ENCODE measurements at places on chromosomes 3 and 15.

GRCh38 chr3:61857297-61857696, 295.9 kb downstream of the PTPRG start:
- DNase-seq: no peak

DNA sequence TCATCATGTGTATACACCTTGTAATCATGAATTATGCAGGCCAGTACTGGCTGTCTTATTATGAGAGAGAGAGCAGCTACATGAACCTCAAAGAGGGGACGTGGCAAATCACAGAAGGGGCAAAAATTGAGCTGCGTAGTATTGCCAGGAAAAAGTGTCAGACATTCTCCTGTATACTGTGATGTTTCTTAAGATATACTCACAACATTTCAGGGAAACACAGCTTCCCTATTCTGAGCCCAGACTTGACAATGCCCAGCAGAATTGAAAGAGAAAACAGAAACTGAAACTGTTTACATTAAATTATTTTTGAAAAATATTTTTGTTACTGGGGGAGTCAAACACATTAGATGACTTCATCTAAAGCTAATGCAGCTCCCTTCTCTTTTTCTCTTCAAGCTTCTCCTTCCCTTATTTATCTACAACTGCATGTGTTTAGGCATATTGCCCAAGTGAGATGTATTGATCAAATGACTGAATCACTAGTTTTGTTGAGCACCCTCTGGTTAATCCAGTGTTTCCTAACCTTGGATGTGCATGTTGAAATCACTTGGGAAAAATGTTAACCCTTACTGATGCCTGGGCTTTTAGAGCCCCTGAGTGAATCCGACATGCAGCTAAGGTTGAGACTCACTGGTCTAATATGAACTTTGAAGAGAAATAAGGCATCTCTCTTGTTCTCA, 39.5 kb downstream of the CADPS start:
- no peak for DNase-seq

- DNase-seq: no peak
Observed at GRCh38 chr3:178300441-178300959, 235.7 kb upstream of the KCNMB2 start.

DNA sequence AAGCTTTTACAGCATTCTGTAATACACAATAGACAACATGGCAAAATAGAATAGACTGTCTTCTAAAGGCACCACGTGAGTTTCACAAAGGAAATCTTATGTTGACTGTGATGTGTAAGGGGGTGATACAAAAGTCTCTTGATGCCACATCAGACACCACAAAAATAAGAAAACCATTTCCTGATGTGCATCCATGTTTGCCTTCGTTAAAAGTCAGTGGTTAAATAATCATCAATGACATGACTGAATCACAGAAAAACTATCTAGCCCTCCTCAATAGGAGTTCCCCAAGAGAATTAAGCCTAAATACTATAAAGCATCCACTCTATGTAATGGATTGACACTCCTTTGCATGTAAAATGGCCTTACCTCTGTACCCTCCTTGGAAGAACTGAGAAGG, 198.6 kb upstream of the SLC2A2 start:
- no peak for DNase-seq

GRCh38 chr3:170077361-170077760, 39.6 kb downstream of the GPR160 start:
- DNase-seq: no peak

DNA sequence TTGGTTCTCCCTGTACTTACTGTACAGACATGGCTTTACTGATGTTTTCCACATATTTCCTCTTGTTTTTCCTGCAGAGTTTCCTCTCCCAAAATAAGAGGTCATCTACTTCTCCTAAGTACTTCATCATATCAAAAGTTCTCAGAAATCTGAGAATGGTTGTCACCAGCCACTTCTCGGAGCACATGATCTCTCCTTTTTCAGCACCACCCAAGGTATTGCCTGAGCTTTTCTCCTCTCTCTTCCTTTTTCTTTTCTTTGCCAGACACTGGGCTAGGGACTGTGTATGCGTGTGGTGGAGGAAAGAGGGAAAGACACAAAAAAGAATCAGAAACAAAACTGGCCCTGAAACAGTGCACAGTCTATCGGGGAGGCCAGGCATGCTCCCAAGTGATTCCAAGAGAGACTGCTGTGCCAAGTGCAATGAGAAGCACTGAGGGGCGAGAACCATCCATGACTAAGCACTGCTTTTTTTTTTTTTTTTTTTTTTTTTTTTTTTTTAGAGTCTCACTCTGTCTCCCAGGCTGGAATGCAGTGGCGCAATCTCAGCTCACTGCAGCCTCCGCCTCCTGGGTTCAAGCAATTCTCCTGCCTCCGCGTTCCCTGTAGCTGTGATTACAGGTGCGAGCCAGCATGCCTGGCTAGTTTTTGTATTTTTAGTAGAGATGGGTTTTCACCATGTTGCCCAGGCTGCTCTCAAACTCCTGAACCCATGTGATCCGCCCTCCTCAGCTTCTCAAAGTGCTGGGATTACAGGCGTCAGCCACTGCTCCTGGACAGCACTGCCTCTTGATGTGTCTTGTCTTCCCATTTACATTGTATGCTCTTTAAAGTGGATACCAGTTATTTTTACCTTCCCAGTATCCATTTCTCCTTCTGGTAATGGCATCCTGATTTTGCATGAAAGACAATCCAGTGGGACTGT, 194.0 kb upstream of the FEZF2 start:
- DNase-seq: no peak

DNA sequence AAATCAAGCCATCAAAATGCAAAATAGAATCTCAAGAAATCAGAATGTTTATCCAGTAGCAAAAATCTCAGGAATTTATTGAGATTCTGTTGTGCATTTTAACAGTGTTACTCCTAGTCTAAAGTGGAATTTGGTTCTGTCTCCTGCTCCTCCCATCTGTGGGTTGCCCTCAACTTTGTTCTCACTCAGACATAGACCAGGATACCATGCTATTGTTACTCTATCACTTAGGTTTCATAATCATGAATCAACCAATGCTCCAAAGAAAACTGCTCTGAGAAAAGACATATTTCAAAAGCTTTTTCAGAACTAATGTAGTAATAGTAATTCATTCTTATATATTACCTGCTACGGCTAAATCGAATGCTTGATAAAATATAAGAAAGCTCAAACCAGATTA, 274.7 kb downstream of the RBMS3 start:
- no peak for DNase-seq

DNA sequence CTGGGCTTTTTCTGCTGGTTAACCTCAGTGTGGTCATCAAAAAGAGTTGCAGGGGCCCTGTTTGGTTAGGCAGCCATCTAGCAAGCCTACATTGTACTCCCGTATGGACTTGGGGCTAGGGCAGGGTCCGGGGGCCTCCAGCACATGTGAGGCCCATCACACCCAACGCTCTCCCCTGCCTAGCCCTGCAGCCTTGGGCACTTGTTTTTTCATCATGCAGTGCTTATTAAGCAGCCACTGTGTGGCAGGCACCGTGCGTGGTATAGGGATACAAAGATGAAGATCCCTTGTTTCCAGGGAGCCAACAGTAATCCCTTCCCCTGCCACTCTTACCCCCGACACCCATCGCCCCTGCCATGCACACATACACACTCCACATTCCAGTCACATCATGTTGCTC, 14.2 kb downstream of the MRAS start:
- no peak for DNase-seq

- no peak for DNase-seq
Observed at GRCh38 chr3:53820084-53820483, 26.1 kb downstream of the CHDH start.

GRCh38 chr3:98454929-98455328, 8.1 kb upstream of the OR5K1 start:
- DNase-seq: no peak

DNA sequence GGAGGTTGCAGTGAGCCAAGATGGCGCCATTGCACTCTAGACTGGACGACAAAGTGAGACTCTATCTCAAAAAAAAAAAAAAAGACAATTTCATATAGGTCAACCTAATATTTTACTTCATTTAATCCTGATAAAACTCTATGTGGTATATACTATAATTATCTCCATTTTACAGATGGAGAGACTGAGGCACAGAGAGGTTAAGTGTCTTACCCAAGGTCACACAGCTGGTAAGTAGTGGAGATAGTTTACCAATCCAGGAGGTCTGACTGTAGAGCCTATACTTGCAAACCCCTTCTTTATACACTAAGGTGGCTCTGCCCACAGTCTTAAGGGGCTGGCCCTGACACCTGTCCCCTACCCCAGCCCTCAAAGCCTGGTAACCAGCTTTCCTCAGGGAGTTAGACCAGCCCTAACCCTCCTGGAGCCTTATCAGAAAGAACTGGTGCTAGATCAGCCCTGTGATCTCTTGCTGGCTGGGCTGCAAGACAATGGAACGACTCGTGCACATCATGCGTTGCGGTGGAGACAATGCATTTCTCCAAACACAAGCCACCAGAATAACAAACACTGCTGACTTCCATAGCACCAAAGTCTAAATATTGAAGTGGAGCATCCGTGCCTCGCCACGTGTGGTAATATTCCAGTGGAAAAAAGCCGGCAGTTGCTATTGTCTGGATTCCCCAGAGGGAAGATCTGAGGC, 60.0 kb upstream of the SMAD3 start:
- no peak for DNase-seq

All from midbrain (tissue), 1 donor.